Epithelial cell of proximal tubule (primary cell): ENCODE measurements at places on chromosomes 4 and X.

- no peak for DNase-seq
Observed at GRCh38 chr4:121789960-121790829, 10.9 kb upstream of the EXOSC9 start.

- no peak for DNase-seq
Observed at GRCh38 chrX:28552882-28553829, 34.1 kb upstream of the IL1RAPL1 start.

DNA sequence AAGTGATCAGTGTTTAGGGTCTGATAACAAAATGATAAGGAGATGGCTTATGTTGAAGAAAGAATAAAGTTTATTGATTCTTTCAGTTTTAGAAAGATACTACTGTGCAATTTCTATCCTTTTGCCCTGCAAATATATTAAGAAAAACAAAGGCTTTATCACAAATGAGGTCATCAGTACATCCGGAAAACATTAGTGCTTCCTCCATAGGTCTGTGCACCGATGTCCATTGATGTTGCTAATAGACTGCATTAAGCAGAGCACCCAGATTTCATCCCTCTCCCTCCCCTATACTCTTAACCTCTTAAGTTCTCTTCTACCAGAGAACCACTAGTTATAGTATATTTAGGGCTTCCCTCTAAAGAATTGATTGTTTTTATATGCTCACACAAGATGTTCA, 53.7 kb upstream of the HHIP start:
- DNase-seq: no peak

DNA sequence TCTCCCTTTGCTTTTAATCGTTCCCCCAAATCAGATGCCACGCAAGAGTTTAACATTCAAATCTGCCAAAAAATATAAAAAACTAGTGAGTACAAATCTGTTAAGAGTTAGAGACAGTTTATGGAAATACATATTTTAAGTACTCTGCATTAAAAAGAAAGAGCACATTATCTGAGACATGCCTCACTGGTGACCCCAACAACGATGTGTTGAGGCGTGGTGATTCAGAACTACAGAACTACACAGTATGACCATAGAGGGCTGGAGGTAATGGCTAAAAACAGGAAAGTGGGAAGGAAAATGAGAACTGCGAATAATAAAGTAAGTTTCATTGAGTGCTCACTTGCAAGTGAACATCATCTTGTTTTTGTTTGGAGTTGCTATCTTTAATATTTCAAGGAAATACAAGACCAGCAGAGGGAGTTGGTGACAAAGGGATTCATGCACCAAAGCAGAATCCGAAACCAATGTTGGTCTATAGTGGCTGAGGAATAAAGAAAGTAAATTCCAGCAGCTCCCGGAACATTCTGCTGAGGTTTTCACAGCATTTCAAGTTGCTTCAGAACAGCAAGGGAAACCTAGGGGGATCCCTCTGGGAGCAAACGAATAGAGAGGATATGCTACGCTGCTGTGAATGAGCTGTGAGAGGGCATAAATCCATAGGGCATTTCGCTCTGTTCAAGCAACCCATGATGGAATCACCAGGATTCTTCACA, 92.2 kb downstream of the DCHS2 start:
- peak; percentile 20 for DNase-seq

GRCh38 chr4:2040391-2041238, 18.5 kb upstream of the NAT8L start:
- DNase-seq: no peak

DNA sequence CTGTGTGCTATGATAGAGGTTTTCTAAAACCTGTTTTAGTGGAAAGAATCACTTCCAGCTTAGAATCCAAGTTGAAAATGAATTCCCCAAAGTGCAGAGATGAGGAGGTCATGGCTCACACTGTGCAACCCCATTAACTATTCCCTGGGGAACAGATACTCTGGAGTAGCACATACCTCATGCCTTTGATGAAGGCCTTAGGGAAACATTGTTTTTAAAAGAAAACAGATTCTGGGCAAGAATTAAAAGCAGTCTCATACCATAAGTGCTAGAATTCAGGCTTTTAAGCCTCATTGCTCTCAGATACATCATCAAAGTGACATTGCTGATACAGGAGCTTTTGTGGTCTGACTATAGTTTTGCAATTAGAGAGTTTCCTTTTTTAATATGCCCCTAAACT, 115.1 kb downstream of the NDST4 start:
- DNase-seq: no peak

DNA sequence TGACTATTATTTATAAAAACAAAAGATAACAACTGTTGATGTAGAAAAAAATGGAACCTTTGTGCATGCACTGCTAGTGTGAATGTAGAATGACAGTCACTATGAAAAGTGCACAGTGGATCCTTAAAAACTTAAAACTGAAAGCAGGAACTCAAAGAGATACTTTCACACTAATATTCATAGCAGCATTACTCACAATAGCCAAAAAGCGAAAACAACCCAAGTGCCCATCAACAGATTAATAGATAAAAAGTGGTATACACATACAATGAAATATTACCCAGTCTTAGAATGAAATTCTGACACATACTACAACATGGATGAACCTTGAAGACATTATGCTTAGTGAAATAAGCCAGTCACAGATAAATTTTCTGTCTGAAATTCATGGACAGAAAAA, 23.8 kb downstream of the CENPC start:
- DNase-seq: no peak

- DNase-seq: no peak
Observed at GRCh38 chr4:89797117-89797516, 39.8 kb downstream of the SNCA start.

GRCh38 chrX:17758382-17758781, 21.1 kb downstream of the SCML1 start:
- no peak for DNase-seq

DNA sequence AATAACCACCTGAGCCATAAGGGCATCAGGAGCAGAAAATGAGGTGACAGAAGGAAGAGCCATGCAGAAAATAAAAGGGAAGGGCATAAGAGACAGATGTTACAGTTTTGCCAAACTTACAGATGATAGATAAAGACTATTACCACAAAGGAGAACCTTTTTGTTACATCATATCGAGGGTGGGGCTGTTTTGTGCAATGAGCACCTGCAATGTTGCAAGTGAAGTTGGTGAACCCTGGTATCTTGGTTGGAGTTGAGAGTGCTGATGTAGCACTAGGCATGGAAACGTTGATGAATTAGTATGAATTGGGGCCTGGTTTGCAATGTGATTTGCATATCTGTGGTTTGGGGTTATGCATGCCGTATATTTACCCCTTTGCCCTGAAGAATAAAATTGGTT, 119.8 kb upstream of the TEX13D start:
- DNase-seq: no peak

GRCh38 chr4:54061067-54061466, 3.3 kb downstream of the CHIC2 start:
- no peak for DNase-seq

- no peak for DNase-seq
Observed at GRCh38 chr4:182286035-182286434, 42.8 kb downstream of the TENM3 start.

DNA sequence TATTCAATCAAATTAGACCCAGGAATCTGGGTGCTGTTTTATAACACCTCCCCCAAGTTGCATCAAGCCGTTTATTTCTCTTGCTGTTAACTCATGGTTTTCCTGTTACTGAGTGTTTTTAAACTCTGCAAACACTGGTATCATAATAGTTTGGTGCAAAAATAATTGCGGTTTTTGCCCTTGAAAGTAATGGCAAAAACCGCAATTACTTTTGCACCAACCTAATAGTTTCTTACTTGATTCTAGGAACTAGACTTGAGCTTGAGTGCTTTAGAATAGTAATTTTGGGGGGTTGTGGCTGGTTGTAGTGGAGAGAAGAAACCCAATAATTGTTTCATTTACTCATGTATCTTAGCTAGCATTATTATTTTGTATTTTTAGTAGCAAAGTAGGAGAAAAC, 156.6 kb downstream of the FHIP1A start:
- DNase-seq: no peak

DNA sequence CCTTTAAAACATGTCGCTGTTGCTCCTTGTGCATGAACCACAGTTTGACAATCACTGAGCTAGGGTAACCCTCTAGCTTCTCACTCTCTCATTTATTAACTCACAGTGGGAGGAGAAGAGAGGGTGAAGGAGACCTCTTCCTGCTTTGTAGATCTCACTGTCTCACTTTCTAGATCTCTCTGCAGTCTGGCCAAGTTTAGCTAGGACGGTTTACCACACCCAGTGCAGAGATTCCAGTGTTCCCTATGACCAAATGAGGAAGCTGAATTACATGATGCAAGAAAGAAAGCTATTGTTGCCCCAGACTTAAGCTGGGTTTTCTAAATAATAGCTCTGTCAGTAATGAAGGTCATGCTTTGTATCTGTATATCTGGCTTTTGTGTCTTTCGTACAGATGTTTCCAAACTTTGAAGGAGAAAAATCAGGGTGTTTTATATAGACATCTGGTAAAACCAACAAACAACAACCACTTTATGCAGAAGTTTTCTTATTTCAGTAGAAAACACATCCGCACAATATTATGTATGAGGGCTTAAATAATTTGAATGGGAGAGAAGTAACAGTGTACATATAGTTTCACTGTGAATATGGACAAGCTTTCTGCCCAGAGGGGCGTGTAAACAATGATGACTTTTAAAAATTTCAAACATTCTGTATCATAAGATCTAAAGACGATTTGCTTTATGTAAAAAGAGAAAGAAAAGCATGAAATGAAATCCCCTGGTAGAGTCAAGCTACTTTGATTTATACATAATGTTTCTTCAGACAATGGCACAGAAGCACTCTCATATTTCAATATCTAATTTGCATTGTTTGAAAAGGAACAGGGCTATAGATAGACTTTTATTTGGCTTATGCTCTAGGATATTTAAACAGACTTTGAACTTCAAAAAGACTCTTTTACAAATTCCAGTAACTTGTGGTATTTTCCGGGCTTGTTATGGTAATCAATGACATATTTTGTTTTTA, 582.3 kb downstream of the FSTL5 start:
- DNase-seq: no peak
